ENCODE measurements at places on chromosomes 7 and 10. TPM values are rescaled to one million over a fixed set of nuclear protein-coding genes. Genes with fewer than 3 reads are reported as not detected.

DNA sequence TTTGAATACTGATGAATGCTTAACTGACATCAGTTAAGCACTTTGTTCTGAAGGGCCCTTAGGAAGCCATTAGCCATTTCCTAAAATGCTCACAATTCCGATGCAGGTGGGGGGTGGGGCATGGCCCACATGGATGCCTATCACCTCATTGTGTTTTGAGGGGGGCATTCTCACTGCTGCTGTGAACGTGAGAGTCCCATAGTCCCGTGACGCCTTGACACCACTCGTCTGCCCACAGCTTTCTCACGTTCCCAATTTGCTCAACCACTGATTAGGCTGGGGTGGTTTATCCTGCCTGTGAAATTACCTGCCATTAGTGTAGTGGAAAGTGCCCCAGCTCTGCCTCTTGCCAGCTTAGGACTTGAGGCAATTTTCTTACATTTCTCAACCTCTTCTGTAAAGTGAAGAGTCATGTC lies 31.9 kb downstream of the DUSP5 start:
- H3K4me1 ChIP-seq: peaks cover 11% of the 10 kb centered on the region
- H3K4me3 ChIP-seq: no peak overlapping the region
- H3K36me3 ChIP-seq: no peaks in the 10 kb centered on the region
- no peak for DNase-seq

- H3K27ac ChIP-seq: no peak overlapping the region
- peak; percentile 94 for DNase-seq
- no peaks in the 10 kb centered on the region for H3K36me3 ChIP-seq
- H3K4me1 ChIP-seq: no peaks in the 10 kb centered on the region
These were observed 117.7 kb downstream of the APBB1IP start for GRCh38 chr10:26555719-26556368.

GRCh38 chr7:134029-134428 lies 58.3 kb upstream of the FAM20C start:
- no peak overlapping the region for H3K27ac ChIP-seq
- no peaks in the 10 kb centered on the region for H3K36me3 ChIP-seq
- no peak overlapping the region for H3K4me3 ChIP-seq
- peaks cover 18% of the 10 kb centered on the region for H3K4me1 ChIP-seq

DNA sequence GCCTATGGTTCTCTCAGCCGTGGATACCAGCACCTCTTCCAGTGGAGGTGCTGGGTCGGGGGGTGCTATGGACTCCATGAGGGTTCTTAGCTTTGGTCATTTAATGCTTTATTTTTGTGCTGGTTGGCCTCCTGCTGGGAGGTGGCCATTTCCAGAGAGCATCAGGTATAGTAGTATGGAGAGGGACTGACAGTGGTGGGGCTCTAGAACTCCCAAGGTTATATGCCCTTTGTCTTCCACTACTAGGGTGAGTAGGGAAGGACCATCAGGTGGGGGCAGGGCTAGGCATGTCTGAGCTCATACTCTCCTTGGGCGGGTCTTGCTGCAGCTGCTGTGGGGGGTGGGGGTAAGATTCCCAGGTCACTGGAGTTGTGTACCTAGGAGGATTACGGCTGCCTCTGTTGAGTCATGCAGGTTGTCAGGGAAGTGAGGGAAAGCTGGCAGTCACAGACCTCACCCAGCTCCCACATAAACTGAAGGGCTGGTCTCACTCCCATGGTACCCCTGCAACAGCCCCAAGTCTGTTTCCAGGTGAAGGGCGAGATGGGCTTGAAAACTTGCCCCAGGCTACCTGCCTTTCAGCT lies 763.2 kb upstream of the LRRTM3 start:
- H3K27me3 ChIP-seq: no peaks in the 10 kb centered on the region
- no peak for DNase-seq
- H3K4me1 ChIP-seq: no peaks in the 10 kb centered on the region

SLC13A1 gene
- total RNA-seq: not detected

CALHM3 gene
- not detected for total RNA-seq

GRCh38 chr7:27133409-27134231 lies 3.1 kb upstream of the HOXA4 start:
- no peaks in the 10 kb centered on the region for H3K27me3 ChIP-seq
- H3K4me1 ChIP-seq: peaks cover 80% of the 10 kb centered on the region
- no peak overlapping the region for H3K4me3 ChIP-seq
- no peak for DNase-seq

TAS2R3 gene
- total RNA-seq: not detected

- H3K4me1 ChIP-seq: peaks cover 40% of the 10 kb centered on the region
- no peaks in the 10 kb centered on the region for H3K27me3 ChIP-seq
- H3K36me3 ChIP-seq: no peaks in the 10 kb centered on the region
- H3K4me3 ChIP-seq: no peak overlapping the region
- no peak for DNase-seq
These were observed 50.4 kb downstream of the CCNY start for GRCh38 chr10:35386594-35387174.

DNA sequence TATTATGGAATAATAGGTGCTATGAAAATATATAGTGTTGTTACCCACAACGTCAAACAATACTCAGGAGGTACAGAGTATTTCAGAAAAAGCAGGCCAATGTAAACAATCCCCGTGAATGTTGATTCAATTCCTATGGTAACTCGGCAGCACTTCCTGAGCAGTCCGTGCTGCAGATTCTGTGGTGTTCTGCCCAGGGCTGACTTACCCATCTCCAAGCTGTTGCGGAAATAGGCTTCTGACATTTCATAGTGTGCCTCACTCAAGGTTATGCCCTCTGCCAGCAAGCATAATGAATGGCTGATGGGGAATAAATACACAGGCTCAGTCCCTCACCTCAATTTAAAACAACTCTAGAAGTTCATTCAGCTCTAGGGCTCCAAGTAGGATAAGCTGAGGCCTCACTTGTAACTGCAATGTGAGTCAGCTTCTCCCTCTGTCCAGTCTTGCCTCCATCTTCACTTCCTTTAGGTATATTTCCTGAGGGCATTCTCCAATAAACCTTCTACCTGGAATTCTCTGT lies 177.6 kb downstream of the GNAI1 start:
- DNase-seq: no peak
- H3K4me1 ChIP-seq: peaks cover 6% of the 10 kb centered on the region
- H3K36me3 ChIP-seq: no peaks in the 10 kb centered on the region
- no peak overlapping the region for H3K4me3 ChIP-seq
- H3K27ac ChIP-seq: peak overlapping the region; percentile 53
- H3K27me3 ChIP-seq: no peaks in the 10 kb centered on the region

- H3K4me1 ChIP-seq: peaks cover 85% of the 10 kb centered on the region
- H3K27me3 ChIP-seq: no peaks in the 10 kb centered on the region
- H3K36me3 ChIP-seq: no peaks in the 10 kb centered on the region
- peak; percentile 74 for DNase-seq
These were observed 108.3 kb downstream of the EGFR start for GRCh38 chr7:55127135-55127551.

- H3K27ac ChIP-seq: no peak overlapping the region
- H3K27me3 ChIP-seq: no peaks in the 10 kb centered on the region
- H3K36me3 ChIP-seq: no peaks in the 10 kb centered on the region
- DNase-seq: no peak
These were observed 297.6 kb upstream of the SP8 start for GRCh38 chr7:21084286-21084685.

DNA sequence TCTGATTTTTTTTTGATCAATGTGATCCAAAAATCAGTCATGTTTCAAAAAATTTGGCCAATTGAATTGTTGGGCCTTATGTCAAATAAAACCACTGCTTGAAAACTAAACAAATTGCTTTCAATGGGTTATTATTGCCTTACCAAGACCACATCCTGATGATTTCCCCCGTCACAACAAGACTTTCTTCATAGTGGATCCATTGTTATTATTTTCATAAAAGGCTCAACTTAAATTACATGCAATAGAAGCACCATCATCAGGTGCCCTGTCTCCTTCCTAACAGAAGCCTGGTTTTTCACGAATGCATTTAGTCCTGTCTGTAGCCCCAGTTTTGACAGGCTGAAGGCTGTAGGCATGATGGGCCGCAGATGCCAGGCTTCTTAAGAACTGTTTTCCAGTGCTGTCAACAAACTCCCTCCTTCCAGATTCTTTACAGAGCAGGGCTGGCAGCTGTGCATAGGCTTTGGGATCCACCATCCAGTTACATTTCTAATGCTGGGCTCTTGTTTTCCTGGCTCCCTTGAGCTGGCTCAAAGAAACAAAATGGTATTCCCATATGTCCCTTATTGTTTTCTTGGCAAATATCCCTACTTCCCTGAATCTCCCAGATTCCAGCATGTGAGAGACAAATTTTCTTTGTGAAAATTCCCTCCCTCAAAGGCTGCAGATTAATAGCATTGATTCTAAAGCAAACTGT lies 302.0 kb downstream of the TWIST1 start:
- no peak overlapping the region for H3K4me3 ChIP-seq
- H3K36me3 ChIP-seq: no peaks in the 10 kb centered on the region
- H3K27ac ChIP-seq: no peak overlapping the region
- H3K27me3 ChIP-seq: no peaks in the 10 kb centered on the region
- no peak for DNase-seq

DNA sequence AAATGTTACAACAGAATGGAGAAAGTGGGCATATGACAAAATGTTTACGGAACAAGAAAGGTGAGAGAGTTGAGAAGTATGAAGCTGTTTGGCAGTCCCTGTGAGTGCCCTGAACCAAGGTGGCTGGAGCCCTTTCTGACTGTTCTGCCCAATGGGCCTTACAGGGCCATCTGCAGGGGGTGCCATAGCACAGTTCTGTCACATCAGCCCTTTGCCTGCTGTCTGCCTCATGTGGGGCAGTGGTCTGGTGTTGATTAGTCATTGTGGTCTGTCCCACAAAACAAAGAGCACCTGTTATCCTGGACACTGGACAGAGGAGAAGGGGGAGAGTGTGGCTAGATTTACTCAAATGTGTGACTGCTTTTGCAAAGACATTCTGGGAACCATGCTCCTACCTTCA lies 51.5 kb upstream of the OSBPL3 start:
- no peak for DNase-seq
- no peaks in the 10 kb centered on the region for H3K36me3 ChIP-seq
- no peak overlapping the region for H3K4me3 ChIP-seq
- H3K27ac ChIP-seq: no peak overlapping the region
- no peaks in the 10 kb centered on the region for H3K27me3 ChIP-seq

CALML5 gene
- not detected for total RNA-seq

DNA sequence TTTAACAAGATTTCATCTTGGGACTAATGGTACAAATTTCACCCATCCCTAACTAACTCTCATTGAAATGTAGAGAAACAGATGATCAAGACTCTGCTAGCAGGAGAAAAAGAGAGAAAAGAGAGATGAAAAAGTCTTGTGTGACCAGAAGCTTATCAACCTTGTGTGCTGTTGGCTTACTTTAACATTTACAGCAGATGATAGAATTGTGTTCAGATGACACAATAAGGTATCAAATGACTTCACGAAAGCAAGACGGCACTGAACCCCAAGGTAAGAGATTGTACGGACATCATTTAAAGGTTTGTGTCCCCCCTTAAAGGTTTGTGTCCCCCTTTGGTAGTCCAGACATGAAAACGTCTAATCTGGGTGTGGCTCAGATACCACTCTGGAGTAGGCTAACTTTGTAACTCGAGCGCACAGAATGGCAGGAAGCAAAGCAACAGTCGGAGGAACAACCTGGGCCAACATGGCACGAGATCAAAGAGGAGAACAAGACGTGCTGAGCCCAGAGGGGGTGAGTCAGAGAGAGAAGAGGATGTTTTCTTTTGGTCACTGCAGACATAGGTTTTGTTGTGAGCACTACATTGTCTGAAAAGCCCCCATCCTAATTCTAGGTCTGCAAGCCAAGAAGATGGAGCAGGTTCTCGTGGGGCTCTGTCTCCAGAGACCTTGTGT lies 10.4 kb upstream of the LMBR1 start:
- H3K36me3 ChIP-seq: no peaks in the 10 kb centered on the region
- peak overlapping the region; percentile 14 for H3K27ac ChIP-seq
- no peak for DNase-seq
- H3K27me3 ChIP-seq: peaks cover 33% of the 10 kb centered on the region

DNA sequence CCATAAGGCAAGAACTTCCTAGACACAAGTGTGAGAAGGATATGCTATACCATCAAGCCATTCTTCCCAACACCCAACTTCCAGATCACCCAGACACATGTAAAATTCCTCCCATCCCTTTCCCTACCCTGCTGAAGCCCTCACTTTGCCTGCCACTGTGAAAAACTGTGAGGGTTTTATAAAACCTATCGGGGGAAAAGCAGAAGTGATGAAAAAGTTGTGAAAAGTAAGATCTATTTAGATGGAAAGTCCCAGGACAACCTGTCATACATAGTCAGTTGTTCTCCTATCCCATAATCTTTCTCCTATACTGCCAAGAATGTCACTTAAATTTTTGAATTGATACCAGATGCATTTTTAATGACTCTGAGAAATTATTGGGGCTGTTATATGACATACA lies 39.0 kb upstream of the PPP3CB start:
- no peak overlapping the region for H3K4me3 ChIP-seq
- DNase-seq: no peak
- H3K36me3 ChIP-seq: peaks cover 66% of the 10 kb centered on the region
- H3K27ac ChIP-seq: no peak overlapping the region
- H3K4me1 ChIP-seq: no peaks in the 10 kb centered on the region

DNA sequence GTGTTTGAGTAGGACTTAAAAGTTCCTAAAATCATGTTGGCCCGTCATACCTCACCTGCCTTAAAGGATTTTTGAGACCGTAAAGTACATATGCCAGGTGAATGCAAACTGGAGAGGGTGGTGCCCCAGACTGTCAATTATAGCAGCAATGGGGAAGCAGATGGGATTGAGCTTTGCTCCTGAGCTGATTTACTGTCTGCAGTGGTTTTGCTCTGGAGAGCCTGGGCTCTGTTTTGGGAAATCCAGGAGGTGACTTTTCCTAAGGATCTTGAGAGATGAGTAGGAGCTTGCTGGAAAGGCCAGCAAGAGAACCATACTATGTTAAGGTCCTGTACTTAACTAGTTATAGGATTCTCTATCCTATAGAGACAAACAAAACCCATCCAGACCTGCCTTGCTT lies 43.0 kb downstream of the COL13A1 start:
- no peaks in the 10 kb centered on the region for H3K36me3 ChIP-seq
- H3K27ac ChIP-seq: no peak overlapping the region
- H3K4me3 ChIP-seq: no peak overlapping the region
- no peak for DNase-seq

DNA sequence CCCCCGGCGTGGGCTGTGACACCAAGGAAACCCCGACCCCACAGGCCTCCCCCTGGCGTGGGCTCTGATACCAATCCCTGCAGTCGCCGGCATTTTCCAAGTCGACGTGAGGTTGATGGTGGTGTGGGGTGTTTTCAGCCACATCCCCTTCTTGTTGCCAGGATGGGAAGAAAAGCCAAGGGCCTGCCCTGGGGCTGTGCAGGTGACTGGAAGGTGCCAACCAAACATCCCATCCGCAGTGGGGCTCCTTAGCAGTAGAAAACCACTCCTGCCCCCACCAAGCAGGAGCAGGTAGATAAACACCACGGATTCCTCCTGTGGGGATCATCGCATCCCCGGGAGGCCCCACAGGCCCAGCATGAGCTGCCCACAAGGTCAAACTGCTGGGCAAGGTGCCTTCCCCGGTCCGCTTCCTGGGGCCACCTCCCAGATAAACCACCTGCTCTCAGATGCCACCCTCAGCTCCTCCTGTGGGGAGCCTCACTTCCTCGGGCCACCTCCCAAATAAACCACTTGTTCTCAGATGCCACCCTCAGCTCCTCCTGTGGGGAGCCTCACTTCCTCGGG lies 88.5 kb upstream of the DIP2C start:
- no peaks in the 10 kb centered on the region for H3K27me3 ChIP-seq
- no peaks in the 10 kb centered on the region for H3K36me3 ChIP-seq
- peaks cover 11% of the 10 kb centered on the region for H3K4me1 ChIP-seq
- H3K27ac ChIP-seq: no peak overlapping the region
- DNase-seq: no peak

Data from esophagus muscularis mucosa (tissue), 4 donors.